ENCODE measurements at places on chromosomes 1 and 21. TPM values are rescaled to one million over a fixed set of nuclear protein-coding genes. Genes with fewer than 3 reads are reported as not detected.

DNA sequence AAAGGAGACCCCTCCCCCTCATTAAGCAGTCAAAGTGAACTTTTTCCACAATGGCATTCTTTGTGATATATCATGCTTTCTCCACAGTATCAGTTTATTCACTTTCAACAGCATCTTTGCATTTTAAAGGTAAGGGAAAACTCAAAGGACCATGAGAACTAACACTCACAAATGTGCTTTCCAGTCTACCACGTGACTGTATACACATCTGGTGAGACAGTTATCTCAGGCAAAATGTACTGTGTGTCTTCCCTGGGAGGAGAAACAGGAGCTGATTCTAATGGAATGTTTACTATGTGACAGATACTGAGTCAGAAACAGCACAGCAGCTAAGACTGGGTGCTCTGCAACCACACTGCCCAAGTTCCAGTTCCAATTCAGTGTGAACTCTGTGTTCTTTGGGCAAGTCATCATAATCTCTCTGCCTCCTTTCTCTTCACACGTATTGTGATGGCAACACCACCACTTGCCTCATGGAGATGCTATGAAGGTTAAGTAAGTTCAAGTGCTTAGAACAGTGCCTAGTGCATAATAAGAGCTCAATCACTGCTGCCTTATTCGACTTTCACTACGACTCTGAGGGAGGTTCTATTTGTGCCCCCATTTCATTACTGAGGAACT lies 79.0 kb downstream of the SLC45A1 start:
- peak; percentile 68 for DNase-seq

NBPF3 gene
- 9.9 TPM for total RNA-seq

GRCh38 chr1:31939484-31940329 lies 1.5 kb upstream of the PTP4A2 start:
- peak; percentile 90 for DNase-seq

GRCh38 chr1:56881417-56881816 lies 26.8 kb downstream of the C8A start:
- no peak for DNase-seq

DNA sequence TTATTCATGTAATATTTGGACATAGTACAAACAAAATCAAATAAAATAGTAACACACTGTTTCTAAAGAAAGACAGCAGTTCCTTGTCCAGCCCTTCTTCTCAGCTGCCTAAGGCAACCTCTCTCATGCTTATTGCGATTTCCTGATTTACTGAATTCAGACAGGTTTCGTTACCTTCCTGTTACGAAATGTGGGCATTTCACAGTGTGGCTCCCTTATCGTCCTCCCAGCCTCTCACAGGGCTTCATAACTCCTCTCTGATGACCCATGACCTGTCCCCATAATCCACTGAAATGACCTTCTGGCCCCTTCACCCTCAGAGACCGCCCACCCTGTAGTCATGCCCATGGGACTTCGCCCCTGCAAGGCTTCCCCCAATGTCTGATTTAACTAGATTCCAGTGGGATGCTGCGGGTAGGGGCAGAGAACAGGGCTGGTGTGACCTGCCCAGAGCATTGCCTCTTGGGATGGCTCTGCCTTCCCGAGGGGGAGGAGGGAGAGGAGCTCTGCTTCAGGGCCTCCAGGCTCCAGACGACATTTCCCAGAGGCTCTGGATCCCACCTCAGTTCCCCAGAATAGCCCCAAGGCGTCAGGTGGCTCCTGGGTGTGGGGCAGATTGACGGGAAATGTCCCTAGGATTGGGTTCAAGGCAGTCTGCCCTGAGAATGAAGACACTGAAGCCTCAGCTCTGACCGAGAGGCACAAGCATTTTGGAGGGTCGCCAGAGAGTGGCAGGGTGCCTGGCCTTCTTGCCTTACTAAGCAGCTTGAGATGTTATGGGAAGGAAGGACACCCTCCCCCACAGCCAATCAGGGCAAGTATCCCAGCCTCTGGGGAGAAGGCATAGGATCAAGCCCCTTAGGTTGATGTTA lies 20.6 kb downstream of the PADI2 start:
- DNase-seq = no peak

DNA sequence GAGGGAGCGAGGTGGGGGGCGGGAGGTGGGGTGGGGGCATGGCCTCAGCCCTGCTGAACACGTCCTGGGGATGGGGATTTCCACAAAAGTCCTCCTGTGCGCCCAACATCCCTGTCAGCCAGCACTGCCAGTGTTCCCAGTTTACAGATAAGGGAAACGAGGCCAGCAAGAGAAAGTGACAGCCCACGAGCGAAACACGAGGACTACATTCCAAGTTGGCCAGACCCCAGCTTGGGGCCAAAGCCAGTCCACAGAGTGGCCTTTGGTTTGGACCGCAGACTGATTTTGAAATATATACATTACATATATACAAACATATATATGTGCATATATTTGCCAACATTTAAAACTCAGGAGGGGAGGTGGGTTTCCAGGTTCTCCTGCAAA lies 5.0 kb downstream of the FBXO2 start:
- no peak for DNase-seq

TEDDM1 gene
- not detected for total RNA-seq

GRCh38 chr1:203175827-203176241 lies 208 bp upstream of the MYBPH start:
- no peak for DNase-seq

GRCh38 chr1:109252893-109253802 lies 3.8 kb downstream of the CELSR2 start:
- no peak for DNase-seq

GRCh38 chr1:10539411-10540043 lies 64.8 kb downstream of the PEX14 start:
- no peak for DNase-seq

GJA8 gene
- total RNA-seq = not detected

DNA sequence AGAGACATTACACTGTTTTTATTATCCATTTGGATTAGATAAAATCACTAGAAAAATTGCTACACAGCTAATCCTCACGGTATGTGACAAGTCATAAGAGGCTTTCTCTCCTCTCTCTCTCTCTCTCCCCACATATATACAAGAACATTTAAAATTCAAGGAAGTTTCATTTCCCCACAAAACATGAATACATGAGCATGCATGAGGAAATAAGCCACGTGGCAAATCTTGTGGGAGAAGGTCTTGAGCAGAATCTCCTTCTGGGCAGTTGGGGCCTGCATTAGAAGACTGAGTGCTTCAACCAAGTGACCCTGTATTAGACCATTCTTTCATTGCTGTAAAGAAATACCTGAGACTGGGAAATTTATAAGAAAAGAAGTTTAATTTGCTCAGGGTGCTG lies 1313.1 kb downstream of the MRPL39 start:
- no peak for DNase-seq

GRCh38 chr1:229385853-229386456 lies 43.1 kb upstream of the CCSAP start:
- no peak for DNase-seq

ITPKB gene
- total RNA-seq = 31.9 TPM

- DNase-seq = no peak
Measured at GRCh38 chr1:75727571-75727970, 3.1 kb downstream of the ACADM start.

DNA sequence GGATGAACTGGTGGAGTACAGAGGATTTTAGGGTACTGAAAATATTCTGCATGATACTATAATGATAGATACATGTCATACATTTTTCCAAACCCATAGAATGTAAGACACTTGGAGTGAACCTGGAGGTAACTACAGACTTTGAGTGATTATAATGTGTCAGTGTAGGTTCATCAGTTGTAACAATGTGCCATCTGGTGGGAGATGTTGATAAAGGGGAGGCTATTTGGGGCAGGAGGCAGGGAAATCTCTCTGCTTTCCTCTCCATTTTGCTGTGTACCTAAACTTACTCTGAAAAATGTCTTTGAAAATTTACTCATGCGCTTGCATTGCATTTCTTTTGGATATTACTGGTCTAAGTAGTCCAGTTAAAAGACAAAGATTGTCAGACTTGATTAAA lies 35.2 kb downstream of the PTBP2 start:
- DNase-seq = no peak

DNA sequence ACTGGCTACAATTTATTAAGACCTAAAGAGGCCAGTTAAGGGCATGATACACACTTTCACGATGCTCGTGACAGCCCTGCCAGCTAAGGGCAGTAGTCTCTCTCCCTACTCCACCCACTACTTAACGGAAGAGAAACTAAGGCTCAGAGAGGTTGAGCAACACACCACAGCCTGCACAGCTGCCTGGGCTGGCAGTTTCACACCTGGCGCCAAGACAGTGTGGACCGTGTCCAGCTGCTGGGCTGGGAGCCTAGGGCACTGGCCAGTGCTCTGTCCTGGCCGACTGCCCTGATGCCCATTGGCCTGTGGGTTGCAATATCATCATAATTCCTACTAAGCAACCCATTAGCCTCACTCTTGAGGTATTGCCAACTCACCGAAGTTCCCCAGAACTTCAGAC lies 27.6 kb downstream of the TENT5C start:
- DNase-seq = no peak

NSL1 gene
- 40.9 TPM for total RNA-seq

DNA sequence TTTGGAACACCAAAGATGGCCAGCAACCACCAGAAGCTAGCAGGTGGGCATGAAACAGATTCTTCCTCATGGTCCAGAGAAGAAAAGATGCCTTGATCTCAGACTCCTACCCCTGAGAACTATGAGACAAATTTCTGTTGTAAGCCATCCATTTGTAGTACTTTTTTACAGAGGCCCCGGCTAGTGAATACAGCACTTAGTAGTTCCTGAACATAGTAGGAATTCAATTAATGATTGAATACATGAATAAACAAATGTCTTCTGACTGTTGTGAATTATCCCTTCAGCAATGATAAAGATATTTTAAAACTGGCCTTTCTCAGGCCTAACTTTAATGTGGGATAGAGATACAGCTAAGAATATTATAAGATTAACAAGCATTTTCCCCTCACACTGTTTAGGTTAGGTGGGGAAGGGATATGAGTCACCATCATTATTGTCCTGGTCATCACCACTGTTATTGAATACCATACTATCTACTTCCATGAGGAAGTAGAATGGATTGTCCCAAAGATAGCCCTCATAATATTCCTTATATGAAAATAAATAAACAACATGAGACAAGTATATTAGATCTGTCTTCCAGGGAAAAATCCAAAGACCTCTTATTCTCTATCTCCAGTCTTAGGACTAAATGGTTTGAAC lies 51.4 kb downstream of the ADCY10 start:
- no peak for DNase-seq

DNA sequence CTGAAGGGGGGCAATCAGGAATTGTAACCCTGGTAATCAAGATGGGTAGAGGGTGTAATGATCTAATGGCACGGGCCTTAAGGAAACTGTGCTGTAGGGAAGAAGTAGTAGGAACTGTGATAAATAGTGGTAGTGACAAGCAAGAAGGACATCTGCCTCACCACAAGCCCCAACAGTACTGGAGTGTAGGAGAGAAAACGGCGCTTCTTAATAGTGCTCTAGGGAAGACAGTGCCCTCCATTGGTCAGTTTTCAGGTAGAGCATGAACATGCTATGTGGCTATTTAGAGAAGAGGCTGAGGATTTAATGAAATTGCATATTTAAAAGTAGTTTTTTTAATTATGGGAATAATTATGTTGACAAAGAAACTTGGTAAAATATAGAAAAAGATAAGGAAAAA lies 32.2 kb downstream of the SLC30A7 start:
- no peak for DNase-seq

BRINP2 gene
- total RNA-seq = not detected

GRCh38 chr1:190904091-190904695 lies 426.5 kb upstream of the BRINP3 start:
- DNase-seq = no peak

DNA sequence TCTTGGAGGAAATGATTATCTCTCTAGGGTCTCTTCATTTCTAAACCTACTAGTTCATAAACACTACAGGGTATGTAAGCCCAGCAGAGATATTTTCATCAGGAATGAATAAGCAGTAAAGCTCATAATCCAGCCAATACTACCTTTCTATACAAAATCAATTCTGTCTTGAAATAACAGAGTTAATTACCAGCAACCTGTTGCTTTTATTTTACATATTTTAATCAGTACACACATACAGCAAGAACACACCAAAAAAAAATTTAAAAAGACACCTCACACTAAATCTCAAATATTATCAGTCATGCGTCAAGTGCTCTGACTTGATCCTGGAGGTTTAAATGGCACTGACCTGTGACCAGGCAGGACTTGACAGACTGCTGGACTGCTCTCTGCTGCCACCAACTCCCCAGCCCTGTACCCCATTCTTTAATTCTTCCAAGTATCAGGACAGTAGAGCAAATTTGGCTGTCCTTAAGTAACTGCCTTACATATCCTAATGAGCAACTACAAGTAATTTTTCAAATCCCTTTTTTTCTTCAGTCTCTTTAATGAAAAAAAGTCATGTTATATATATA lies 98.5 kb downstream of the CDC42BPA start:
- no peak for DNase-seq

CD84 gene
- total RNA-seq = 14.8 TPM

DNA sequence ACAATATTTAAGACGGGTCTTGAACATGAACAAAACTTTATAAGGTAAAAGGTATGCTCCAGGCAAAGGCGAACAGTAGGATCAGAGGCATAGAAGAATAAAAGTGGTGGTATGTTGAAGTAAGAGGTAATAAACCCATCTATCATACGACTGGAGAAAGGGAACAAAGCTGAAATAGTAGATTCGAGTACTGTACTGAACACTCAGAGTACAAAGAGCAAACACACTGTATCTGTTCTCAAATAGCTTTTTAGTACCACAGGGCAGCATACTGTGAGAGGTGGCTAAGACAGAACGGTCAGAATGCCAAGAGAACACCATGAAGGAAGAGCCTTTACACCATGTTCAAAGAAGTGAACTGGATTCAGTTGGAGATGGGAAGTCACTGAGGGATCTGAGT lies 83.2 kb downstream of the EPS15 start:
- DNase-seq = no peak

GRCh38 chr1:110544753-110545152 lies 25.8 kb upstream of the KCNA10 start:
- no peak for DNase-seq

GRCh38 chr1:160046494-160047110 lies 14.8 kb upstream of the PIGM start:
- peak; percentile 67 for DNase-seq

- no peak for DNase-seq
Measured at GRCh38 chr1:44895919-44896734, 53.1 kb upstream of the PTCH2 start.

HCRTR1 gene
- total RNA-seq = not detected

KCNJ15 gene
- total RNA-seq = 0.12 TPM

GRCh38 chr1:55447488-55447887 lies 232.3 kb upstream of the USP24 start:
- no peak for DNase-seq

KRTAP10-5 gene
- total RNA-seq = not detected

GRCh38 chr21:31727181-31727580 lies 4.7 kb downstream of the SCAF4 start:
- no peak for DNase-seq

TRIM46 gene
- 6.3 TPM for total RNA-seq

DNA sequence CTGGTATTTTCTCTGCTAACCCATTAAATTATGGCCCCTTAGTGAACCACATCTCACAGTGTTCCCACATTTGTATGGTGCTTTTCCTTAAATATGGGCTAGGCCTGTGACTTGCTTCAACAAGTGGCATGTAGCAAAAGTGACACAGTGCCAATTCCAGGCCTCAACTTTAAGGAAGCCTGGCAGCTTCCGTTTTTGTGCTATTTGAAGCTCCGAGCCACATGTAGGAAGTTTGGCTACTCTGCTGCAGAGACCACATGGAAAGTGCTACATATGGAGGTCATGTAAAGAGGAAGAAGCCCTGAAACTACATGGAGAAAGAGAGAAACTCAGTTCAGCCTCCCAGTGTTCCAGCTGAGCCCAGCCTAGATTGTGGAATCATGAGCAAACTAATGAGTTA lies 28.5 kb upstream of the DR1 start:
- DNase-seq = no peak

STYXL2 gene
- not detected for total RNA-seq

GRCh38 chr1:44559330-44559729 lies 115.0 kb downstream of the TMEM53 start:
- no peak for DNase-seq

RHEX gene
- total RNA-seq = not detected

Data from activated CD4-positive, alpha-beta T cell treated with anti-CD3 and anti-CD28 coated beads for 36 hours (primary cell).